ENCODE measurements at places on chromosomes 11 and 22.

- DNase-seq: no peak
Measured at GRCh38 chr11:9089061-9089460, 2.3 kb downstream of the SCUBE2 start.

DNA sequence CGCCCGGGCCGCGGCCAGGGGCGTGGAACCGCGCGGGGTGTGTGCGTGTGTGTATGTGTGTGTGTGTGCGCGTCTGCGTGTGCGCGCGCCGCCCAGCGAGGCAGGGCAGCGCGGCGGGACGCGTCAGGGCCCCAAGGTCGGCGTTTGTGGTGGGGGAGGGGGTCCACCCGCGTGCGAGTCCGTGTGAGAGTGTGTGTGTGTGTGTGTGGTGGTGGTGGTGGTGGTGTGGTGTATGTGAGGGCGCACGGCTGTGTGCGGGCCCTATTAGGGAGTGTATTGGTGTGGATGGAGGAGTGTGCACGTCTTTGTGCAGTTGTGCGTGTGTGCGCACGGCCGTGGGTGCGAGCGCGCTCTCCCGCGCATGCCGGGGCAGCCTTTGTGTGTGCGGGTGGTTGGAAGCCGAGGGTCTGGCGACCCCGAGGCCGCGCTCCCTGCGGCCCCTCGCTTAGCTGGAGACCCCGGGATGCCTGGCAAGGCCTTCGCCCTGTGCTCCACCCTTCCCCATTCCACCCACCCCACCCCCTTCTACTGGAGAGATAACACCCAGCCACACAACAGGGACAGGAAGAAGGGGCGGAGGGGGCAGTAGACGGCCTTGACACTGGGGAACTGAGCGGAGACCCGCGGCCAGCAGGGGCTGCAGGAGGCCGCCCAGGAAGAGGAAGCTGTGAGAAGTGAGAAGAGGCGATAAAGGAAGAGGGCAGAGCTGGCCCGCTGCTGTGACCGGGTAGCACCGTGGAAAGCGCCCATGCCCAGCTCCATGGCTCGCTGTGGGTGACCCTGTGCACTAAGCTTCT is 528 bp upstream of the ARRB1 start:
- DNase-seq: peak; percentile 67

DNA sequence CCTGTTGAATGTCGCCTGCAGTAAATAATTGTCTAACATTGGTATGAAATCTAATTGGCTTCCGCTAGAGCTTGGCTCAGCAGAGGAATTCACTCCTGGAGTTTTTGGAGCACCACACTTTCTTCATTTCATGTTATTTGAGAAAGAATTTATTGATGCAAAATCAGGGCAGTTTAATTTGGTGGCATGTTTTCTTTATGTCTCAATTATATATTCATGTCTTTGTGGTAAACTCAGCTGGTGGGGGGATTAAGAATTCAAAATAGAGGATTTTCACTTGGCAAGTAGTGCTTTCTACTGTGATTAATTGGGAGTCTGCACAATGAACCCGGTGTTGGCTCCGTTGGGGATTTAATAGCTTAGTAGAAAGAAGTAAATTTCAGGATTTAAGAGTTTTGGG is 784.4 kb downstream of the NTM start:
- DNase-seq: no peak

GRCh38 chr22:23215294-23216241 is 35.3 kb downstream of the BCR start:
- no peak for DNase-seq

GRCh38 chr22:23772315-23772648 is 367 bp upstream of the MMP11 start:
- no peak for DNase-seq

DNA sequence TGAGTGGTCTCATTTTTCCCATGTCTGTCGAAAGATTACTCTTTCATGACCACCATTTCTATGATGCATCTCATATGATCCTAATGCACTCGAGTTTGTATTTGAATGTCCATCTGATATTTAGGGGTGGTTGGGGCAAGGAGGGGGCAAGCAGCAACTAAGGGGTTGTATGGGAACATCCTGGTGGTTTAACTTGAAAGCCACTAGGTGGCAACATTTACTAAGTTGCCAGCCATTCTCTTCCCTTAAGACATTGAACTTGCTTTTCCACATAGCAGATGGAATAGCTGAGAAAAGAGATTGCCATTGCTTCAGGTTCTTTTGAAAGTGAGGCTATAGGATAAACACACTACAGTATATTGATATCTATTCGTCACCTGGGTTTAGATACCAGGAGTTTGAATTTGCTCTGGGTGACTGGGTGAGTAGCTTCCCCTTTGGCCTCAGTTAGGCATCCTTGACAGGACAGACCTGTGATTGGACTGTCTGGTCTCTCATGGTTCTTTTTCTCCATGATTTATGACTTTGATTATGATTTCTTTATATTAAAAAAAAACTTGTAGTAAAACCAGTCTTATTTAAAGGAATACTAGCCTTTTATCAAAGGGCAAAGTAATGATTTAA is 32.4 kb downstream of the NF2 start:
- peak; percentile 44 for DNase-seq
